ENCODE measurements at places on chromosomes 7 and 10.

DNA sequence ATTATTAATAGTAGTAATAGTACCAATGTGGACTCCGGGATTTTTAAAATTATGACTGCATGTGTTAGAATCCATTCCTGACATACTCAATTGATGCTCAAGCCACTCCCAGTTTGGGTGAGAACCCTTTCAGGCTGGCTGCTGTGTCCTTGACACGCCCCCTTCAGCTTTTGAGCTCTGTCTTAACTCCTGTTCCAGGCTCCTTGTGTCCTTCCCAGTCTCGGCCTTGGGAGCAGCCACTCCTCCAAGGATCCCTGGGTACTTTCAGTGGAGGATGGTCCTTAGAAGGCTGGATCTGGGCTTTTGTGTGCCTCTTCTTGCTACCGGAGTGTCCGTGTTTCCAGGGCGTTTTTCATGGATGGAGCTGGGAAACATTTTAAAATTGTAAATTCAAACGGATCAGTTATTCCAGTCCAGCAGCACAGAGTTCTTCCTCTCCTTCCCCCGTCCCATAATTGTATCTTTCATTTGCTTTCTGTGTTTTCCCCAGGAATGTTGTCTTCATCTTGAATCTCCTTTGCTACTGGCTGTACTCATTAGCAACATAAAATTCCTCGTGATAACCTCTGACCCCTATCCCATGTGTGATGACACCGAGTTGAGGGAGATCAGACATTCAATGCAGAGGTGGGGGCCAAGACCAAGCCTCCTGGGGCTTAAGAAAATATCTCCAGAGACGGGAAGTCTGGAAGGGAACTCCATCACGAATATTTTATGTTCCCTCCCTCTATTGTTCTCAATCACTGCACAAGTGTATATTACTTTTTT, 40.0 kb upstream of the PFKFB3 start:
- peak; percentile 34 for DNase-seq

- DNase-seq = peak; percentile 50
Measured at GRCh38 chr10:70145666-70146488, 623 bp downstream of the TYSND1 start.

DNA sequence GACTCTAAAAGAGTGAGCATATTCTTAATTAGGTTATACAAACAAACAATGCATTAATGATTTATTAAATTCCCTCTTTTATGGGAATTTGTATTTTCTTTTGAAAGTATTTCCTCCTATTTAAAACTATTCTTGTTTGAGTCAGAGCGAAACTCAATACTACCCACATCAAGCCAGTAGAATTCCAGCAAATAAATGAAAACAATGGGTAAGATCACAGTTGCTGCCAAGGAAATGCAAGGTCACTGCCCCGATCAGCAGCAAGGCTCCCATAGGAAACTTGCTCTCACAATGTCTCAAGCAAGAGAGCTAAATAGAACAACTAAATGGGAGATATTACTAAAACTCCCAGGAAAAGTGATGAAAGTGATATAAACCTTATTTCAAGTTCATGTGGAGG, 206.3 kb downstream of the THSD7A start:
- DNase-seq = no peak

- no peak for DNase-seq
Measured at GRCh38 chr10:91907914-91908336, 1.4 kb downstream of the FGFBP3 start.

DNA sequence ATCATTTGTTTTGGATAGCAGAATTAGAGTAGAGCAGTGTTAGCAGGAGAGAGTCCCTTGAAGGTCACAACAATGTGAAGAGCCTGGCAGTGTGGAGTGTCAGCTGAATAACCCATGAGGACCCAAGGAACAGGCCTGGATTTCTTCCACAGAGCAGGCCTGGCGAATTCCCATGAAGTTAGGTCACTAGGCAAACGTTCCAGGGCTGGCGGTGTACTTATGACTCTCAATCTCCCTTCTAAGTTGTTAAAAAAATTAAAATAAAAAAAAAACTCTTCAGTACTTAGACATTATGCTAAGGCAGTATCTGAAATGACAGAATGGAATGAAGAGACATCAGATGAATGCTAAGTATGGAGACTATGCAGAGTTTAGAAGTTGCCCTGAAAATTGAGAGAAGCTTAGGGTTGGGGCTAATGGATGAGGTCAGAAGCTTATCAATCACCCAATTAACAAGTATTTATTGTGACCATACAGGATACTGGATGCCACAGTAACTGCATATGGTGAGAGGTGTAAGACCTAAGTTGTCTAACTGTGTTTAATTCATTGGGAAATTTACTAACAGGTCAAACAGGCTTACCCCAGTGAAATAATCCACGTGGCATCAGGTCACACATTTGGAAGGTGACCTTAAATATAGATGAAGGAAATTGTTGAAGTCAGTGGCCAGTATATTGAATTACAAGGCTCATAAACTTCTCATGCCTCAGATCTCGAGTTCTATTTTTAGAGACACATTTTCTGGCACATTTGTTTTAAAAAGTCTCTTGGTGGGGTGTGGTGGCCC, 126.2 kb upstream of the NRP1 start:
- DNase-seq = peak; percentile 71

- no peak for DNase-seq
Measured at GRCh38 chr7:98295467-98296192, 14.1 kb downstream of the BRI3 start.

GRCh38 chr10:90398566-90398965, 459.3 kb downstream of the HTR7 start:
- DNase-seq = no peak

- peak; percentile 56 for DNase-seq
Measured at GRCh38 chr7:40899636-40900507, 765.1 kb downstream of the SUGCT start.
